ENCODE measurements at places on chromosomes 11 and 22.

- no peak for DNase-seq
Observed at GRCh38 chr11:67691149-67691548, 16.7 kb upstream of the ALDH3B2 start.

GRCh38 chr22:43618517-43618916 lies 193.6 kb downstream of the EFCAB6 start:
- no peak for DNase-seq

- DNase-seq: peak; percentile 71
Observed at GRCh38 chr11:68903288-68904247, at the start of the genes IGHMBP2 and MRPL21. TSS of gene IGHMBP2 (plus strand) at chr11:68903891. CDS start at chr11:68903953, 62 bp downstream. TSS of gene MRPL21 (minus strand) at chr11:68903832. CDS start at chr11:68903810, 22 bp downstream.

DNA sequence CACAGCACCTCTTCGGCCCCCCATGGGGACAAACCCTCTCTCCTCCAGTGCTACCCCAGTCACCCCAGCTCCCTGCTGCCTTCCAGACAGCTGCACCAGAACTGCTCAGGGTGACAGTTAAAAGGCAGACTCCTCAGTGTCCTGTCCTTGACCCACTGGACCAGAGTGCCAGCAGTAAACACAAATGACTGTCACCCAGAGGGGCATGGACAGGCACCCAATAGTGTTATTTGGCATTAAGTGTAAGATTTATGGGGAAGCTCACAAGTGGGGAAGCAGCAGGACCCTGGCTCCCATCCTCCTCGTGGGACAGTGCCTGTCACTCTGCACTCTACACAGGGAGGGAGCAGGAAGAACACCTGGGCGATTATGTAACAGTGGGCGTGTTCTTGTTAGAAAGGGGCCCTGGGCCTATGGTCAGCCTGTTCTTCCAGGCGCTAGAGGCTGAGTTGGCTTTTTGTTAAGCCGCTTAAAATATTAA lies 5.0 kb downstream of the RPS19BP1 start:
- no peak for DNase-seq

DNA sequence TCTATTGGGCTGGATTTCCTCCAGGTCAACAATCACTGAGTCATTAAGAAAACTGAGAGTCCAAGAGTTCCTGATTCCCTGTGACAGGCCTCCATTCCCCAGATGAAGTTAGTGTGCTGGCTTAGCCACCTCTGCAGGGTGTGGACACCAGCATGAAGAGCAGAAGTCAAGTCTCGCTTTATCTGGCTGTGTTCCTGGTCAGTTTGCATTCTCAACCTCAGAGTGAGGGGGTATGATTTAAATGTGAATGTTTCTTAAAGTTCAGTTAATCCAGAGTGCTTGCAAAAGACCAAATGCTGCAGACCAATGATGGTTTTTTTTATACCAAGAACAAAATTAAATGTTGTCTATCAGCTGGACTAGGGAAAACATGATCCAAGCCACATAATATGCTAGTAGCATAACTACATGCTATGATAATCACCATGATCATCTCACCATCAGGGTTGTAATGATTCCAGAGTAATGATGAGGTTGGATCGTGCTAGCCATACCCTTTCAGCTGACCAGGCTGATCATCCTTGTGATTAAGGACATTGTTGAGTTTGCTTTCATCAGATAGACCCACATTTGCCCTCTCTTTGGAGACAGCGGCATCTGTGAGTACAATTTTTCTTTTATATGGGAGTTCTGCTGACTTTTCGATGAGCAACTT lies 145.8 kb upstream of the ARHGAP20 start:
- no peak for DNase-seq

DNA sequence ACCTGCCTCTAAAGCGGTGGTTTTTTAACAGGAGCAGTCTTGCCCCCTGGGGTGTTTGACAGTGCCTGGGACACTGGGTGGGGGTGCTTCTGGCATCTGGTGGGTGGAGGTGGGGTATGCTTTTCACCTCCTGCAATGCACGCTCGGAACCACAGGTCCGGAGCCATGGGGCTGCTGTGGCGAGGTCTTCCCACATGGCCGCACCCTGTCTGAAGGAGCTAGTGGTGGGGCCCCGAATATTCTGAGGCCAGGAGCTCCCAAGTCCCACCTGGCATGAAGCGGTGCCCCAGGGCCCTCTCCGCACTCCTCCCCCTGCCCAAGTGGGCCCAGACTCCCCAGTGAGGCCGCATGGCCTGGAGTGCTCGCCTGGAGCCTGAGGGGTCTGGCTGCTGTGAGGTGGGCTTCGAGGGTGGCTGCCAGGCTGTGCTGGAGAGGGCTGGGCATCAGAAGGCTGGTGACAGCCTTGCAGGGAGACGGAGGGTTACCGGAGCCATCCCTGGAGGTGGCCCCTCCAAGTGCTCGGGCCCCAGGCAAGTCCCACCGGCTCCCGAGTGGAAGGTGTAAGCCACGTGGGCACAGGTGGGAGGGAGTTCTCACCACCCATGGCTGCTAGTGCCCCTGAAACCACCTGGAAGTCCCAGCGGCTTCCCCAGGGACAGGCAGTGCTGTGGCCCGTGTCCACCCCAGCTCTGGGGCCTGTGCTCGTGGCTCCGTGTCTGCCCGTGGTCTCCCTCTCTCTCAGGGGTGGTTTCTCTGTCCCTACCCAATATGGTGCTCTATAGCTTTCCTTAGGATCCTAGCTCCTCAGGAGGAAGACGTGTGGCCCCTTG lies 15.1 kb downstream of the TBX1 start:
- DNase-seq: no peak

DNA sequence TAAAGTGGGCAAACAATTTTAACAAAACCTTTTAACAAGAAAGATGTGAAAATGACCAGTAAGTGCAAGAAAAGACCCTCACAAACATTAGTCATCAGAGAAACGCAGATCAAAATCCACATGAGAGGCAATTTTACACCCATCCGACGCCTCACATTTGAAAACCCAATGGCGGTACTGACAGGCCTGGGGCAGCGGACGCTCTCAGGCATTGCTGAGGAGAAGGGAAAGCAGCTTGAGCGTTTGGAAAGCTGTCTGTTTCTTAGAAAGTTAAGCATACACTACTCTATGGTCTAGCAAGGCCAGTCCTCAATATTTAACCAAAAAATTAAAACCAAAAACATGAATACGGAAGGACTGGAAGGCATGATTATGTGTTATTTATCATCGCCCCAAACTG lies 2.0 kb upstream of the KRTAP5-8 start:
- DNase-seq: no peak

- no peak for DNase-seq
Observed at GRCh38 chr11:6438979-6439571, 1.7 kb downstream of the HPX start.

DNA sequence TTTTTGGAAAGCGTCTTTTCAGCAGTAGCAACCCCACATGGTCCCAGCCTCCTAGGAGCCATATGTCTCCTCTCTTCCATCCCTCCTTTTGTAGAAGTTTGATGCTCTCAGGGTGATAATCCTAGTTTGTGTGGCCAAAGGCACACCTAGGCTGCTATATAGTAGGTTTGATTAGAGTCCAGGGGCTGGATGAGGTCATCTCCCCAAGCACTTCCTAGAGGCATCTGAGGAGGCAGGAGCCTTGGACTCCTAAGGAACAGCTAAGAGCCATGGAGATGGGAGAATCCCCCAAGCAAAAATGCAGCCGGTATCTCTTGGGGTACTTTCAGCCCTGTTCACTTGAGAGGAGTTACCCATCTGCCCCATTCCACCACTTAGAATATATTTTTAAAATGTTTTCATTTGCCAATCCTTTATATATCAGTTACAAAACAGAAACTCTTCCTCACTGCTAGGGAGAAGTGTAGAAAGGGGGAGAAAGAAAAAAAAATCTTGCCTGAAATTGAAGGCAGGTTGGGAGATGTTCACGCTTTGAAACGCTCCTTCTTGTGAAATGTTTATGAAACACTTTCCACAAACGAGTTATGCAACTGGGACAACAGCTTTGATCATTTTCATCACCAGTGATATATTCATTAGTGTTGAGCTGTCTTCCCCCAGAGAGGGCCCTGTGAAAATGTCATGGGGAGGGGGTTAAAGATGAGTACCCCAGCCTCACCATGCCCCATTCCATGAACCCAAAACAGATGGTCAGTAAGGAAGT lies 31.9 kb upstream of the TLCD5 start:
- no peak for DNase-seq

DNA sequence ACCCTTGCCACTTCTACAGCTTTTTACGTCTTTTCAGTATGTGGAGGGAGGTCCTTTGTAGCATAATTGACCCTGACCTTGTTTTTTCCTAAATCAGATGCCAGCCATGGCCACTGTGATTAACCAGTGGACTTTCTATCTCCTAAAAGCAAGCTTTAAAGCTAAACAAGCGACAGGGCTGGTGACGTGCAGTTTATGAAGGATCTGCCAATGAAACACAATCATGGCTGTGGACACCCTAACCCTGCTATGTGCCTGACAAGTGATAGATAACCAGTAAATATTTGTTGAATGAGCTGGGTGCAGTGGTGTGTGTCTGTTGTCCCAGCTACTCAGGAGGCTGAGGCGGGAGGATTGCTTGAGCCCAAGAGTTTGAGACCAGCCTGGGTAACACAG lies 64.2 kb downstream of the LIF start:
- no peak for DNase-seq

DNA sequence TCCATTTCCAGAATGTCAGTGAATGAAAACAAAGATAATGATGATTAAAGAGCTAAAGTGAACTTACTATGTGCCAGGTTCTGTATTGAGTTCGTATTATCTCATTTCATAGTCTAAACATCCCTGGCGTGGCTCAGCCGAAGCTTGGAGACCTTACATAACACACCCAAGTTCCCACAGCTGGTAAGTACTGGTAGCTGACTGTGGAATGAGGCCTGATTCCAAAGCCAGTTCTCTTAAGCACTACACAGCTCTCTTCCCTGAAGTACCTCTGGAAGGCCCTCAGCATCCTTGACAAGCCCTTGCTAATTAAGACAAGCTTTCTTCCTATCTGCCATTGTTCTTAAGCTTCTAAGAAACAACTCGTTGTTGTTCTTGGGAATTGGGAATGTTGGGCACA lies 28.6 kb upstream of the NCAM1 start:
- no peak for DNase-seq

GRCh38 chr22:37231406-37232139 lies 12.5 kb downstream of the RAC2 start:
- DNase-seq: no peak

DNA sequence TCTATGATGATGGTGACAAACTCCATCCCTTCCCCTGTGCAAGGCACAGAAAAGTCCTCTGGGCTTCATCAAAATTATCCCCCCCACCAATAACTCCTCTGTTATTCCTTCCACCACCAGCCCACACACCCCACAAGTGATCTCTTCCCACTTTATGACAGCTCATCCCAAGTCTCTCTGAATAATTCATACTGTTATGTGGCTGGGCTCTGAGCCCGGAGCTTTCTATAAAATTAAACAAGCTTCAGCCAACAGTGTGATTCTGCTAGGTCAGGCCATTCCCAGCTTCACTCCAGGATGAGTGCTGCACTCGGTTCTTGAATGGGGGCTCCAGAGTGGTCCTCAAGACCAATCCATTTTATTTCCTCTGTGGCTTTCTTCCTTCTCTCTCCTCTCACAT lies 83.0 kb downstream of the INSC start:
- DNase-seq: no peak

DNA sequence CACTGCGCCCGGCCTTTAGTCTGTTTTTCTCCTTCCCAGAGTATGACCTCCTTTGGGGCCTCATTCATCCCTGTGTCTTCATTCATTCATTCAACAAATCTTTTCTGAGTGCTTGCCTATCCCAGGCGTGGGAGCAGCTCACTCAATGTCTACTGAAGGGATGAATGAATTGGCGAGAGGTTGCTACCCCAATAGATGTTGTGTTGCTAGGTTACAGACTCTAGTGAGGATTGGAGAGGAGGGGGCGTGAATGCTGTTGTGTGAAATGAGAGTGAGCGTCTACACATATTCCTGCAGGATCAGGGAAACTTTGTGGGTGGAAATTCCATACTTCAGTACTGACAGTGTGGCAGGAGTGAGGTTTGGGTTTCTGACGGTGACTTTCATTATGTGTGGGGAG lies 55.5 kb upstream of the EP300 start:
- DNase-seq: no peak

GRCh38 chr11:65355776-65356393 lies 1.3 kb downstream of the TIGD3 start:
- DNase-seq: no peak

DNA sequence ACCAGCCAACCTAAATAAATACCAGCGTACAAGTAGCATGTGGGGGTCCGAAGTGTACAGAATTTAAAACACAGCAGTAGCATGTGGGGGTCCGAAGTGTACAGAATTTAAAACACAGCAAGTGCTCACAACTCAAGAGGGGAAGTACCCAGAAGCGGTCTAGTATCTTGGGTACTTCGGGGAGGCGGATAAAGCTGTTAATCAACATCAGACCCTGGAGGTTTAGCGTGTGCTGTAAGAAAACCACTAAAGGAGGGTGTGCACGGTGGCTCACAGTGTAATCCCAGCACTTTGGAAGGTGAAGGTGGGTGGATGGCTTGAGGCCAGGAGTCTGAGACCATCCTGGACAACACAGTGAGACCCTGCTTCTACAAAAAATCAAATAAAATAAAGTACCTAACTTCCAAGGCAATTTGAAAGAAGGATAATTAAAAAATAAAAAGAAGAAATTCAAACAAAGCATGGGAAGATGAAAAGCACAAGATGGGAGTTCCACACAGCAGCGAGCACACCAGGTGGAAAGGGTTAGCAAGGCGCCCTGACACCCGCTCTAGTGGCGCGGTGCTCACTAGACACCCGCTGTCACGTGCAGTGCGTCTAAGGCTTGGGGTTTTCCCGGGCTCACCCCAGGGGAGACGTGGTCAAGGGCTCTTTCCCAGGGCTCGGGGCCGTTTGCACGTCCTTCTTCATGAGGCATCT lies 35.0 kb upstream of the MOB2 start:
- no peak for DNase-seq

- DNase-seq: no peak
Observed at GRCh38 chr11:126335463-126335760, 20.1 kb upstream of the ST3GAL4 start.

GRCh38 chr11:821512-822371 lies 3.0 kb downstream of the PNPLA2 start:
- no peak for DNase-seq

DNA sequence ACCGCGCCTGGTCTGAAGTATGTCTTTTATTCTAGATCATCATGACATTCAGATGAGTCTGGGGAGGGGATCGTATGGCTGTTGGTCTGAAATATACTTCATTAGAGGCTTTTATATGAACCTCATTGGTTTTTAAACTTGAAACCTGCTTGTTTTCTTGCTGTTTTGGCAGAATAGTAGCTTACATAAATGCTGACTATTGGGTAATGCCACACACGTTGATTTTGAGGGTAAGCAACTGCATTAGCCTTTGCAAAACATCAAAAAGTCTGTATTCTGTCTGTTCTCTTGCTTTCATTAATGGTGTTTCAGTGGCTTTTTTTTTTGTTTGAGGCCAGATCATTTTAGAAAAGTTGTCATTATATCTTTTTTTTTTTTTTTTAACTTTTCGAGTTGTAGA lies 14.2 kb downstream of the PPME1 start:
- no peak for DNase-seq

DNA sequence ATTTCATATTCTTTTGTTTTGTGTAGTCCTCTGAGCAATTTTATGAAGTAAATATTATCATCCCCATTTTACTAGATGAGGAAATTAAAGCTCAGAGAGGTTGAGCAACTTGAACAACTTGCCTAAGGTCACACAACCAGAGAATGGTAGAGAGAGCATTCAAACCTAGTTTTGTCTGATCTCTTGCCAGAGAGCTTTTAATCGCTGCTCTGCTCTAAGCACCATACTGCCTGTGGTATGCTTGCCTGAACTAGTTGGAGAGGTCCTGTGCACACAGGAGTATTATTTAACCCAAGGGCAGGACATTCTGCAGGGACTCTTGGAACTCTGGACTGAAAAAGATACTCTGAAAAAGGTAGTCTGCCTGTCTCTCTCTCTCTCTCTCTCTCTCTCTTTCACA lies 38.5 kb downstream of the TRAF6 start:
- no peak for DNase-seq
